Prostate gland (tissue), 2 donors: ENCODE measurements at places on chromosomes 3 and 15. TPM values are rescaled to one million over a fixed set of nuclear protein-coding genes. Genes with fewer than 3 reads are reported as not detected.

The POPDC2 gene
- 8.7 TPM for total RNA-seq

The PTX3 gene
- total RNA-seq: 0.55 TPM

The COL8A1 gene
- 8.0 TPM for total RNA-seq

The SLC2A2 gene
- total RNA-seq: not detected

The ELP6 gene
- 34.7 TPM for total RNA-seq

The GOLGA8Q gene
- total RNA-seq: 1.5 TPM

The GABRR3 gene
- total RNA-seq: 0.34 TPM

The CYP1A2 gene
- total RNA-seq: not detected

The PPP1R14D gene
- total RNA-seq: not detected

The GOLGA8T gene
- total RNA-seq: not detected

The STXBP5L gene
- 4.8 TPM for total RNA-seq

The NPHP3 gene
- total RNA-seq: 15.1 TPM

The SLITRK3 gene
- total RNA-seq: 0.11 TPM

The AADACL2 gene
- not detected for total RNA-seq

The TIMP4 gene
- total RNA-seq: 5.6 TPM

The COL6A6 gene
- total RNA-seq: 0.57 TPM

The NUTM1 gene
- total RNA-seq: not detected

The DUOXA2 gene
- total RNA-seq: not detected

The CCDC9B gene
- total RNA-seq: 29.7 TPM

The SEMA3G gene
- 7.6 TPM for total RNA-seq
